Activated CD4-positive, alpha-beta memory T cell treated with anti-CD3 and anti-CD28 coated beads for 36 hours (primary cell): ENCODE measurements at places on chromosomes 11 and 22.

GRCh38 chr22:37519268-37520195 is at the start of gene CARD10:
Gene CARD10 (minus strand): TSS chr22:37519415. CDS start chr22:37519200, 215 bp downstream.
- H3K4me3 ChIP-seq = peak within 1 kb of the TSS; percentile 37
- no peak within 1 kb of the TSS for H3K27ac ChIP-seq
- H3K27me3 ChIP-seq = peaks cover 33% of the 10 kb centered on the region
- DNase-seq = no peak
- peaks cover 6% of the 10 kb centered on the region for H3K4me1 ChIP-seq

GRCh38 chr11:9887472-9887871 is 223.6 kb downstream of the SWAP70 start:
- H3K27me3 ChIP-seq = no peaks in the 10 kb centered on the region
- no peaks in the 10 kb centered on the region for H3K36me3 ChIP-seq
- no peak for DNase-seq
- no peaks in the 10 kb centered on the region for H3K4me1 ChIP-seq
- H3K27ac ChIP-seq = no peak overlapping the region
- H3K4me3 ChIP-seq = no peak overlapping the region

DNA sequence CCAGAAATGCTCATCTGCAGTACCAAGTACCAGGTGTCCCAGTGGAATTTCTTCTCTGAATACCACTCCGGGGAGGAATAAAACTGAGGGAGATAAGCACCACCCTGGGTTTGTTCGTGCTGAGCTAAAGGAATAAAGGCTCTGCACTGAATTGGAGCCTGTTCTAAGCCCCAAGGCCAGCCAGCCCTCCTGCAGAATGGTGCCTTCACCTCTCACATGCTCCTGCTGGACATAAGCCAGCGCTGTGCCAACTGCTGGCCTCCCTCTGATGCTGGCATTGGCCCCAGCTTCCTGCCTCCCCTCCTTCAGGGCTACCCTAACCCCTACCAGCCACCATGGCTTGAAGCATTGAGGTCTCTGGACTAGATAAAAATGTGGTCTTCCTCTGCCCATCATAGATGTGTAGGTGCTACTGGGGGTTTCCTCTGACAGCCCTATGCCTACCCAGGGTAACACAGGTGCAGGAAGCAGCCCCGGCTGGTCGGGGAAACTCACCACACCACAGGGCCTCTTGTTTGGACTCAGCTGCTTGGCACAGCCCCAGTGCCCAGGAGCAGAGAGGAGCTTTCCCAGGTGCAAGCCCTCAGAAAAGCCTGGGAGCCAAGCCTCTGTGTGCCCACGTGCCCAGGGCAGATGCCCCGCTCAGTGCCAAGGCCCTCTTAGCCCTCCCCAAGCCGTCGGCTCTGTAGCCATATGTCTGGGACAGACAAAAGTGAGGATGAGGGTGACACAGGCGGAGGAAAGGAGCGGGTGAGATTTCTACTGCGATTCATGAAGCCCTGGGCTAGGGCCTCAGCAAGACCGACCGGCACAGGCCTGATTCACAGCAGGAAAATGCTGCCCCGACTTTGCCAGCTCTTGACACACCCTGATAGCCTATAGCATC is 34.1 kb upstream of the JAM3 start:
- peaks cover 2% of the 10 kb centered on the region for H3K36me3 ChIP-seq
- no peak overlapping the region for H3K27ac ChIP-seq
- H3K4me1 ChIP-seq = peaks cover 46% of the 10 kb centered on the region

DNA sequence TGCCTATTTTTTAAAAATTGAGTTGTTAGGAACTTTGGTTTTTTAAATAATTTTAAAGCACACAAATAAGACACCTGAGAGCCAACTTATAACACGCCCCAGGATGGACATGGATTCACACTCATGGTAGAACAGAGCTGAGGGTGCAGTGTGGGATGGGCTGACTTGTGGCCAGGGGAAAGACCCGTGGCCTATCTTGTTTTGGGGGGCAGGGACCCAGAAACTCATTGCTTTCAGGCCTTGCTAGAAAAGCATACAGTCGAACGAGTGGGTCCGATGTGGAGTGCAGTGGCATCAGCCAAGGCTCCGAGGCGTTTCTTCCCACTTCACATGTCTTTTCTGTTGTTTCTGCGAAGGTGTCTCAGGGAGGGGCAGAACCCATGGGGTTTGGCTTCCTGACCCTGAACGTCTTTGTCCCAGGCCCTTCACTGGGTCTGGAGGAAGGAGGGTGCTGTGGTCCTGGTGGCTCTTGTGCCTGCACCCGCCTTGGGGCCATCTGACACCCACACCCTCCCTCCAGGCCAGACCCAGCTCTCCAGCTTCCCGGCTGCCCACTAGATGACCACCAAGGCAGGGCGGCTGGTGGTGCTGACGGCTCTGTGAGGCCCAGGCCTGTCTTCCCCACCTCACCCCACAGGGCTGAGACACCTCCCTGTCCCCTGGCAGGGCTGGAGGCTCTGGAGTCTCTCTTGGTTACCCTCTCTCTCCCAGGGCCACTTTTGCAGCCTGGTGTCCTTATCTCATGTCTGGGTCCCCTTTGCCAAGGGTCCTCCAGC is 120.8 kb downstream of the KCNQ1 start:
- H3K27me3 ChIP-seq = no peaks in the 10 kb centered on the region
- no peaks in the 10 kb centered on the region for H3K36me3 ChIP-seq
- no peak overlapping the region for H3K4me3 ChIP-seq
